ENCODE measurements at places on chromosomes 1 and 21. TPM values are rescaled to one million over a fixed set of nuclear protein-coding genes. Genes with fewer than 3 reads are reported as not detected.

DNA sequence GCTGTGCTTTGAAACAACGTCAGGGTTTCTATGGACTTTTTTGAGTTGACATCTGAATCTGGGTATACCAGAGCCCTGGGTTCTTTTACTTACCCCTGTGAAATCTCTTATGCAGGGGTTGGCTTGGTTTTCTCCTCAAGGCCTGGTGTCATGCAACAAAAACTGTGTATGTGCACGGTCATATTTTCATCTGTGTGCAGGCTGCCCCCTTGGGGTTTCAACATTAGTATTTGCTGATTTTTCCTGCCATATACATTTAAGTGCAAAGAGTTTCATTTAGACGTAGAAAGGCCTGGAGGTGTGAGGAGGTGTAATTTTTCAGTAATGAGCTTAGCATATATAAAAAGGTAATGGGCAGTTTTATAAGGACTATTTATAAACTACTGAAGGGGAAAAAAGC, 22.0 kb upstream of the ZBTB18 start:
- H3K27me3 ChIP-seq = peaks cover 24% of the 10 kb centered on the region
- no peak for DNase-seq
- H3K4me1 ChIP-seq = no peaks in the 10 kb centered on the region
- no peaks in the 10 kb centered on the region for H3K36me3 ChIP-seq

- no peaks in the 10 kb centered on the region for H3K36me3 ChIP-seq
- no peak for DNase-seq
- no peaks in the 10 kb centered on the region for H3K27me3 ChIP-seq
Observed at GRCh38 chr1:44030605-44031251, 534 bp downstream of the SLC6A9 start.

Gene RXFP4
- total RNA-seq = not detected

DNA sequence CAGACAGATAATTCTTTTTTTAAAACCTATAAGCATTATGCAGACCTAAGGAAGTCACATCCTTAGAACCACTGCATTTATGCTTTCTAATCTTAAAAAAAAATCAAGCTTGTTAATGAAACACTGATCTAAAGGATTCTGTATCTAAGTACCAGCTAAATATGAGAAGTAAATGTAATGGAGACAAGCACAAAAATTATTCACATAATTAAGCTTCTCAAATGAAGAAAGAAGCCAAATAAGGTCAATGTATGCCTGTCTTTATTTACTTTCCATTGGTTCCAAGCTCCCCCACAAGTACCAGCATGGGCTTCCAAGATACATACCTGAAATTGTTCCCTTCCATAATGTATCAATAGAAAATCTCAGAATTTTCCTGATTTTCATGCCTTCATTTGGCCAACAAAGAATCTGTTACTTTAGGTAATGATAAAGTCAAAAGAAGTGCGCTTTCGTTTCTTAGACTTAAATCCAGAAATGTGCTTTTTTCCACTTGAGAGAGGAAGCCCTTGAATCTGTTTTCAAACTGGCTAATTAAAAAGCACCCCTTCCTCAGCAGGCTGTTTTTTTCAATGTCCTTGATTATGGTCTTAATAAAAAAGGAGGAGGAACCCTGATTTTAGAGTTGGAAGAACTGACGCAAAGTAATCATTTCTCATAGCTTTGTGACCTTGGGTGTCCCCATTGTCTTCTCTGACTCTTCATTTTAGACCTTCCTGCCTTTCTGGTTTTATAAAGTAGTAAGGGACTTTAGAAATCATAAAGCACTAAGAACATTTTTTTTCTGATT, 3.8 kb downstream of the RGS2 start:
- H3K36me3 ChIP-seq = peaks cover 5% of the 10 kb centered on the region
- H3K4me3 ChIP-seq = no peak overlapping the region
- no peak overlapping the region for H3K27ac ChIP-seq
- no peaks in the 10 kb centered on the region for H3K27me3 ChIP-seq

DNA sequence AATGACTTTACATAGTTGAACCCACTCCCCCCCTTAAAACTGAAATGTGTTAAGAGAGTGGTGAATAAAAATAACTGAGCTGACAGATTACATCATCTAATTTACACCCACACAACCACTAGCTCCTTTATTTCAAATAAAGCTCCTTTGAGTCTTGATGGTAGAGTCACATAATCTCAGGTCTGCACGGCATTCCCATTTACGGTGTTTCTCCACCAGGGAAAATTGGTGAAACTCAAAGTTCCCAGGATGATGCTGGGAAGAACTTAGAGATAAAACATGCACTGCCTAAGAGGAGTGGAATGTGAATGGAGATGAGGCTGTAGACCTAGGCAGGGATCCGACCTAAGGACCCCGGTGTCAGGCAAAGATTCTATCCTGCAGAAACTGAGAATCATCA, 727.8 kb upstream of the ADAMTS5 start:
- no peak for DNase-seq
- no peaks in the 10 kb centered on the region for H3K36me3 ChIP-seq
- H3K27ac ChIP-seq = no peak overlapping the region
- H3K4me3 ChIP-seq = no peak overlapping the region

GRCh38 chr1:40530735-40531380, 579 bp upstream of the ZNF684 start:
- H3K4me1 ChIP-seq = peaks cover 22% of the 10 kb centered on the region
- peaks cover 16% of the 10 kb centered on the region for H3K36me3 ChIP-seq

All from natural killer cell treated with Interleukin-12 subunit alpha and Interleukin-12 subunit beta and Interleukin-15 and Interleukin-18, amount 100 ng/mL, for 72 hours (primary cell).